Kidney glomerular epithelial cell (primary cell): ENCODE measurements at places on chromosomes 7 and 10.

- no peak for DNase-seq
These were observed 148.0 kb downstream of the LRRN3 start for GRCh38 chr7:111238886-111239285.

- DNase-seq: no peak
These were observed 225.2 kb downstream of the XPNPEP1 start for GRCh38 chr10:109698086-109698485.

GRCh38 chr7:16264036-16264819 lies 157.1 kb downstream of the CRPPA start:
- peak; percentile 6 for DNase-seq

GRCh38 chr7:155462163-155462735 lies 4.3 kb downstream of the EN2 start:
- DNase-seq: no peak

- no peak for DNase-seq
These were observed 57.3 kb downstream of the NRP1 start for GRCh38 chr10:33277135-33277536.

GRCh38 chr10:58241346-58241745 lies 26.3 kb downstream of the IPMK start:
- DNase-seq: no peak

DNA sequence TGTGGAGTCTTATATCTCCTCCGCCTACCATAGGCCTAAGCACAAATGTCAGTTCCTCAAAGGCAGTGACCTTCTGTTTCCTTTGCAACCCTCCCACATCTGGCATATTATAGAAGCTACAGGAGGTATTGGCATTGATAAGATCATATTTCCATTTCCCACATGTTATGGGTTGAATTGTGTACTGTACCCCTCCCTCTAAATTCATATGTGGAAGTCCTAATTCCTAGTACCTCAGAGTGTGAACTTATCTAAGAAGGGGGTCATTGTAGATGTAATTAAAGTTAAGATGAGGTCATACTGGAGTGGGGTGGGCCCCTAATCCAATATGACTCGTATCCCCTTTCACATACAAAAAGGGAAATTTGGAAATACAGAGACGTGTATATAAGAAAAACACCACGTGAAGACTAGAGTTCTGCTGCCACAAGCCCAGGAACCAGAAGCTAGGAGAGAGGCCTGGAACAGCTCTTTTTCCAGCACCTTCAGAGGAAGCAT lies 6.1 kb upstream of the LAMB4 start:
- no peak for DNase-seq

DNA sequence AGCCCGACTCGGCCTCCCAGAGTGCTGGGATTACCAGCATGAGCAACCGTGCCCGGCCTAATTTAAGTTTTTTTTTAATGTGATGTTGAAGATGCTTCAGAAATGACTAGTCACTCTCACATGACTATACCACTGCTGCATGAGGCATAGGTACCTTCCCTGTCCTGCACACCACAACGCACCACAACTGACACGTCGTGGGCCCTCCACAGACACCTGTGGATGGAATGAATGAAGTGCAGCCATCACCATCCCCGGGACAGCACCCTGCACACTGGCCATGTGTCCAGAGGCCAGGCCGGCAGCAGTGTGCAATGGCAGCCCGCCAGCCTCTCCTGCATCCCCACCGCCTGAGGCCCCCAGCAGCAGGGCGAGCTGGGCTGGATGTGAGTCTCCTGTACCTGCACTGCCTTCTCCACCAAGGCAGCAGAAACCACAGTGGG lies 55.1 kb downstream of the VOPP1 start:
- no peak for DNase-seq

DNA sequence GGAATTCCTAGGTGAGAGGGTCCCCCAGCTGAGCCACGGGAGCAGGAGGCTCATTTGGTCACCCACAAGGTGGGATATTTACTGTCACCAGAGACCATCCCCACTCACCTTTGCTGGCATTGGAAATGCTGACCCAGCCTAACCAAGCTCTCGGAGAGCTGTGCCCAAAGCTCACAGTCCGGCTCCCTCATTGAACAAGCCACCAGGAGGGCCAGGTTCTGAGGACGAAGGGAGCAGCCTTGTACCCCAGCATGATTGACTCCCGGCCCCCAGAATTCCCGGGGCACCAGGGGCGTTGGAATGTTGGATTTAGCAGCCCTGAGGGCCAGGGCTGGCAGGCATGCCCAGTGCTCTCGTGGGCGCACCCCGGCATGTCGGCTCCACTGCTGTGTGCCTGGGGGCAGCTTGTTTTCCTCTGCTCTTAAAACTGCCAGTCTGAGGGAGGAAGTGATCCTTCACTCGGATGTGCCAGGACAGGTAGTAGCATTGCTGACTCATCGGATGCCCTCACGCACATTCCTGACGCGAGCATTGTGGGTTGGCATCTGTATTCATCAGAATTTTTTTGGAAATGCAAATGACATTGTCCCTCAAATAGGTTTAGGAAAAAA lies 23.3 kb downstream of the CLIP2 start:
- DNase-seq: peak; percentile 42

- no peak for DNase-seq
These were observed 21.6 kb downstream of the NPC1L1 start for GRCh38 chr7:44519546-44519945.

DNA sequence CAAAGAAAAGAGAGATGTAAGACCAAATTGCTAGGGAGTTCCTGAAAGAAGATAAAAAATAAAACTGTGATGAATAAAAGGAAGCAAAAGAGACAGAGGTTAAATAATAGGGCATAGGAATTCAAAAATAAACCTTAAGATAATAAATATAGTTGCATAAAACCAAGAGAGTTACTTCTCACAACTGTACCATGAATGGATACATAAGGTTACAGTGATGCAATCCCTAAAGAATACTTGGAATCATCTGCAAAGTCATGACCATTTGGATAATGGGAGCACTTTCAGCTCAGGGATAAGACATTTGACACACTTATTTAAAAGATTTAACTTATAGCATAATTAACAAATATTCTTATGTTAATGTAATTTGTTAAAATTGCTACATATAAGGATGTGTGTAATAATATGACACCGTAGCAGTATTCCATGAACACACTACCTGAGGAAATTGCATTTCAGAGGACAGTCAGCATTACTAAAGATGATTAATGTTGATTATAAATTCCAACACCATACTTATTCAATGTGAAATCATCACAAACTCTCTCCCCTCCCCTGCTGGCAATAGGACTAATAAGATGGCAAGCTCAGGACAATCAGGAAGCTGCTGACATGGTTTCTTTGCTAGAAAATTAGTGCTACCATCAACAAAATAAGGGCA lies 202.1 kb upstream of the AKR1E2 start:
- DNase-seq: no peak

DNA sequence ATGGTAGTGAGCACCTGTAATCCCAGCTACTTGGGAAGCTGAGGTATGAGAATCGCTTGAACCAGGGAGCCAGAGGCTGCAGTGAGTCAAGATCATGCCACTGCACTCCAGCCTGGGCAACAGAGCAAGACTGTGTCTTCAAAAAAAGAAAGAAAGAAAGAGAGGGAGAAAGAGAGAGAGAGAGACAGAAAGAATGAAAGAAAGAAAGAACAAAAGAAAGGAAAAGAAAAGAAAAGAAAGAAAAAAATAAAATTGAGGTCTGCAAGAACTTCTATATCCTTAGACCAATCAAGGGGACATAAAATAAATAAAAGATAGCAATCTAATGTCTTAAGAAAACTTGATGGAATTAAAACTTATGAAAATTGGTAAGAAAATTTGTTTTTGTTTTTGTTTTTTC lies 34.9 kb upstream of the PARD3 start:
- DNase-seq: no peak

GRCh38 chr10:3902809-3903410 lies 117.9 kb upstream of the KLF6 start:
- peak; percentile 84 for DNase-seq

GRCh38 chr10:37991655-37992054 lies 15.2 kb upstream of the ZNF25 start:
- DNase-seq: no peak

DNA sequence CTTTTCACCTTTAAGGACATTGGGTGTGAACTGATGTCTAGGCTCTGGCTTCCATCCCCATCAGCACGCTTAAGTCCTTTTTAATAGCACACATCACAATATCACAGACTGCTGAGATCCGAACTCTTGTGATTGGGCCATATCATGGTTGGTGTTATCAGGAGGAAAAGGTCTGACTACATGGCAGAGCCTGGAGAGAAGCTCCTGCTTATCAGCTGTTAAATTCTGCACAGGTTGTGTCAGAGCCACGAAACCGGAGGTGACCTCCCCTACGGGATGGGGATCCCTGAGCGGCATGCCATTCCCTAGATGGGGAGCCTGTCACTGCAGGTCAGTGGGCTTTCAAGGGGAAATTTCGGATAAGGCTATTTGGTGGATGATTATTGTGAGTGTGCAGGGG lies 182.4 kb downstream of the INHBA start:
- no peak for DNase-seq

- no peak for DNase-seq
These were observed 145.6 kb upstream of the NPY start for GRCh38 chr7:24138343-24138742.

GRCh38 chr7:108122181-108122580 lies 8.0 kb downstream of the LAMB4 start:
- DNase-seq: no peak

DNA sequence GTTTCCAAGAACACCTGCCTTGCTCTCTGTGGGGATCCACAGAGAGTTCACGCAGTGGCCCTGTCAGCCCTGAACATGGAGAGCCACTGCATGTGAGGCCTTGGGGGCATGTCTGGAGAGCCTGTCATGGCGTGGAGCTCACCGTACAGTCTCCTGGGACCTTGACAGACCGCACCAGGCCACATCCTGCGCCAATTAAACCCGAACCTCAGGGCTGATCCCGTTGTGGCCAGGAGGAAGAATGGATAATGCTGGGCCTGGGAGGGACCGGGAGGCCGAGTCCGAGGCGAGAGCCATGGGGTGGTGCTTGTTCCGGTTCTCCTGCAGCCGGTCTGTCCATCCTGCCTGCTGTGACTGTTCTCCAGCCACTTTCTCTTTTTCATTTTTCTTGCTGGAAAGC lies 68.7 kb downstream of the DNAJB6 start:
- DNase-seq: no peak

DNA sequence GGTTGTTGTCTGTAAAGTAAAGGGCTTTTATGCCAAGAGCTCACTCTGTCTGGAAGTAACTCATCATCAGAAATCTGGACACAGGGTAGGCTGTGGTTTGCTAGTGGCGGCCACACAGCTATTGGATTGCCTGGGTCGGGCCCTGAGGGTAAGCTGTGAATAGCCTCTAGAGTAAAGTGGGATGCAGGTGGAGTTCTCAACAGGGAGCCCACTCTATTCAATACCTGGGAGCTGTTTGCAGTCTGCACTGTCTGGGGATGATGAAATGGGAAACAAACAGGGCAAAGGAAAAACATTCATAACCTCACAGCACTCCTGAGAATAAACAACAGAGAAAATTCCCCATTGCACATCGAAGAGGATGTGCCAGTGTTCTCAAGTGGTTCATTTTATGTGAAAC lies 582.6 kb downstream of the CALN1 start:
- DNase-seq: no peak

DNA sequence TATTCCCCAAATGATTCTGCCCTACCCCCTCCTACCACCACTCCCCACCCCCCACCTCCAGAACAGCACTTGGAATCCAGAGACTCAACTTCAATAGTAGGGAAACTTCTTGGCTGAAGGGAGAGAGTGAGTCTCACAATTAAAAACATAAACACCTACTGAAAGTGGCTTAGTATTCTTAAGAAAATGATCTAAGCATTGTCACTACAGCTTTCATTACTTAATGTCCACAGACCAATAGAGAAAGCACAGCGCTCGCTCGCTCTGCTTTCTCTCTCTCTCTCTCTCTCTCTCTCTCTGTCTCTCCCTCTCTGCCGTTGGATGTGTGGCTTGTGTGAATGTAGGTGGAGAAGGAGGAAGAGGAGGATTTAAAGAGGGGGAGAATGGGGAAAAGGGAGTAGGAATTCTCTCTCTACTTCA lies 1.5 kb upstream of the SEMA3A start:
- peak; percentile 33 for DNase-seq

GRCh38 chr7:67346126-67346525 lies 349.5 kb downstream of the TYW1 start:
- no peak for DNase-seq

DNA sequence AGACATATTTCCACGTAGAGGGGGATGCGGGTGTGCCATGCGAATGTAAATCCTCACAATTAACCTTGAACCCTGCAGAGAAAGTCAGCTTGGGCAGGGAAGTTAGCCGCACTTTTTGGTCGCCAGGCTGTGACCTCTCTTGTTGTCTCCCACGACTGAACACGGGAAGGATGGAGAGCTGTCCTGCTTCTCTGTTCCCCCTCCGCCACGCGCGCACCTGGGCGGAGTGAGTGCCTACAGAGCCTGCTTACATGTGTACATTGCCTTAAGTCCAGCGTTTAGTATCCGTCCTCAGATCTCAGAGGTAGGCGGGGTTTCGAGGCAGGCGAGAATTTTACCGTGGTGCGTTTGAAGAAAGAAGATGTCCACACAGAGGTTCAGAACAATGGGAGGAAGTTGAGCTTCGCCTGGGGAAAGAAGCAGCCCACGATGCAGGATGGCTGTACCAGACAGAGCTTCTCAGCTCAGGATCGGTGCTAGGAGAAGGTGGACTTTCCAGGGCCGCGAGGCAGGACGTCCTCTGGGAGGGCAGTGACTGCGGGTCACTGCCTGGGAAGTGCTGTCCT lies 482 bp upstream of the ERCC6 start:
- DNase-seq: peak; percentile 72

DNA sequence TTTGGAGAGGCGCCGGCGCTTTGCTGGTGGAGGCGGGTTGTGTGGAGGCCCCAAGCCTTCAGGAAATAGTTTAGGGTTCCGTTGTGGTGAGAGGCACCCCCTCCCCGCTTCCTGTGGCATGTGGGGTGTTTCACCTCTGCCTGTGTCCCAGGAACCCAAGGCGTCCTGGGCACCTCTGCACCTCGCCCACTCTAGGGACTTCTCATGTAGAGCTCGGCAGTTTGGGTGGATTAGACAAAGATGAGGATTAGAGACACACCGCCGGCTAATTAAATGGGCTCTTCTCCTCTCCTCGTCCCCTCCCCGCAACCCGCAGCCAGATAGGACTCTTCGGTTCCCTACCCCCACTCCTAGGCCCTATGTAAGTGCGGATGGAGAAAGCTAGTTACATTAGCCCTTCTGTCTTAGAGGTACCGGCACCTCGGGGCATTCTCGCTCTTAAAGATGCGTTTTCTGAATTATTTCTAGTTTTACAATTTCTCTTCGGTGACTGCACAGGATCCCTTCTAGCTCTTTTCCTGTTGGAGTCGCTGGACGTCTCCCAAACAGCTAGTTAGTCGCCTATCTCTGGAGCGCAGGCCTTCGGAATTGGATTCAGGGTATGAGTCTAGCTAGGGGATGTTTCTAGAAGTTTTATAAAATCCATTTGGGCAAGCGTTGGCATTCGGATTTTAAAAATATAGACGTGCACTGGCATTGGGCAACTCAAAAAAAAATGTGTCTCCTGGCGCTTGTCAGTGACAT lies 7.8 kb downstream of the PTF1A start:
- DNase-seq: no peak

GRCh38 chr10:69469976-69470375 lies 18.7 kb downstream of the TSPAN15 start:
- DNase-seq: no peak
